ENCODE measurements at places on chromosomes 6 and 20. TPM values are rescaled to one million over a fixed set of nuclear protein-coding genes. Genes with fewer than 3 reads are reported as not detected.

GRCh38 chr20:9628141-9628540 is 113.8 kb downstream of the LAMP5 start:
- no peak for DNase-seq

GRCh38 chr6:56043076-56043475 is 167.7 kb upstream of the BMP5 start:
- DNase-seq, result no peak

- peak; percentile 55 for DNase-seq
Observed at GRCh38 chr20:652615-653109, 338 bp downstream of the SRXN1 start.

DNA sequence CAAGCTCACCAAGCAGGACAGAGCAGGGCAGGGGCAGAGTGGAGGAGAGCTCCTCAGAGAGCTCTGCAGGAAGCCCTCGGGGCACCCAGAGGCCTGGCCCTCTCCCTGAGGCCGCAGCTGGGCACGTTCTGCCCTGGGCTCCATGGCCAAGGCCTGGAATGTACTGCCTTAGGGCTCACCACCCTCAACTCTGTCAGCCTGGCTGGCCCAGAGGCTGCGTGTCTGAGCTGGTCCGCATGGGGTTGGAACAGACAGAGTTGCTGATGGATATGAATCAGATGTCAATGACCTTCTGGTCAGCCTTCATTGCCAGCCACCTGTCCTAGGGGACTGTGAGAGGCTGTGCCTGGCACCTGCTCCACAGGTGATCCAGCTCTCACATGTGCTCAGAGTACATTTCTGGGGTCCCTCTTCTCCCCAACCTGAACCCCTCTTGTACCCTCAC is 33.2 kb upstream of the PCMTD2 start:
- peak; percentile 54 for DNase-seq

DNA sequence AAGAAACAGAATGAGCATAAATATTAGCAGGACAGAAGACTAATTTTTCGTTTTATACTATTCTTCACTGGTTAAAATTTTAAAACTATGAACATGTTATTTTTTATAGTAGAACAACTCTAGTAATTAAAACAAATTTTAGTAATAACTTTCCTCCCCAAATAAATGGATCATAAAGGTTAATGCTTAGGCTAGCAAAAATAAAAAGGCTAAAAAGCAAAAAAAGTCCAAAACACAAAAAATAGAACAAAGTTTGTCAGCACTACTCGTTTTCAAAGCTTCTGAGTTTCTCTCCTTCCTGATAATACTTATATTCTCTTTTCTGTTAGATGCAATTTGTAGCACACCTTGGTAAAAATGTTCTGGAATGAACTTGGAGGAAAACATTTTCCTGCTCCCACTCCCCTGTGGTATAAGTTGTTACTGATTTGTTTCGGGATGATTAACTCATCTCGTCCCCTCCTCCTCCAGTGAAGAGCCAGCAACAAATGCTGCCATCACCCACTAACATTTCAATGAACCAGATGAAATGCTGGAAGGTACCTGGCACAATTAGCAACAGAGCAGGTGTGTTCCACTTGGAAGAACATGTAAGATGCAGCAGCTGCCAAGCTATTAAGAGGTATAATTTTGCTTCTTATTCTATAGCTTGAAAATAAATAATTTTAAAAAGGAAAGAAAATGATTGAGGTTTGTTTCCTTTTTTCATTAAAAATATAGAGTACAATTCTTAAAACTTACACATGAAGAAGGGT is 130.5 kb downstream of the MYB start:
- no peak for DNase-seq

GRCh38 chr20:55569084-55569483 is 436.2 kb downstream of the CBLN4 start:
- DNase-seq, result no peak

- no peak for DNase-seq
Observed at GRCh38 chr20:52752023-52752422, 220.1 kb upstream of the TSHZ2 start.

DNA sequence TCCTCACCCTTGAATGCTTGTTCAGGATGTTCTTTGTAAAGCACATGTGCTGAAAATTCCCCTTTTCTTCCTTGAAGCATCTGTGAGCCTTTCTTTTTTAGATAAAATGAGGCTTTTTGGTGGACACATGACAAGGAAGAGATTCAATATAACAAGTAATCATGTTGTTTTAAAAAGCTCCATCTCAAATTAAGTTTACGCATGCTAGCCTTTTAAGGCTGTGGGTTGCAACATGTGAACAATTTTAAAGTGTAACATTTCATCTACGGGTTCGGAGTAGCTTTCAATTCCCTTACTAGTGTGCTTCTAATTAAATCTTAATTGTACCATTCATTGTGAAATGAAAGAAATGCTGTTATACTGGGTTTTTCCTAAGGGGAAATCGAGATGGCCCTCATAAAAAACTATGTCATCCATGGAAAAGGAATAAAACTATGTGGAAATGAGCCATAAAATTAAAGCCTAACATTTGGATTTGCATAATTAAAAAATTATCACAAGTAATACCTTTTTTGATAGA is 19.3 kb upstream of the OSTM1 start:
- DNase-seq, result no peak

- no peak for DNase-seq
Observed at GRCh38 chr20:57393321-57394120, 2.3 kb downstream of the RBM38 start.

- DNase-seq, result peak; percentile 92
Observed at GRCh38 chr6:26595669-26596269, 984 bp upstream of the ABT1 start.

SLC24A3 gene
- 0.43 TPM for polyA plus RNA-seq

HMGN4 gene
- 8.2 TPM for polyA plus RNA-seq

DNA sequence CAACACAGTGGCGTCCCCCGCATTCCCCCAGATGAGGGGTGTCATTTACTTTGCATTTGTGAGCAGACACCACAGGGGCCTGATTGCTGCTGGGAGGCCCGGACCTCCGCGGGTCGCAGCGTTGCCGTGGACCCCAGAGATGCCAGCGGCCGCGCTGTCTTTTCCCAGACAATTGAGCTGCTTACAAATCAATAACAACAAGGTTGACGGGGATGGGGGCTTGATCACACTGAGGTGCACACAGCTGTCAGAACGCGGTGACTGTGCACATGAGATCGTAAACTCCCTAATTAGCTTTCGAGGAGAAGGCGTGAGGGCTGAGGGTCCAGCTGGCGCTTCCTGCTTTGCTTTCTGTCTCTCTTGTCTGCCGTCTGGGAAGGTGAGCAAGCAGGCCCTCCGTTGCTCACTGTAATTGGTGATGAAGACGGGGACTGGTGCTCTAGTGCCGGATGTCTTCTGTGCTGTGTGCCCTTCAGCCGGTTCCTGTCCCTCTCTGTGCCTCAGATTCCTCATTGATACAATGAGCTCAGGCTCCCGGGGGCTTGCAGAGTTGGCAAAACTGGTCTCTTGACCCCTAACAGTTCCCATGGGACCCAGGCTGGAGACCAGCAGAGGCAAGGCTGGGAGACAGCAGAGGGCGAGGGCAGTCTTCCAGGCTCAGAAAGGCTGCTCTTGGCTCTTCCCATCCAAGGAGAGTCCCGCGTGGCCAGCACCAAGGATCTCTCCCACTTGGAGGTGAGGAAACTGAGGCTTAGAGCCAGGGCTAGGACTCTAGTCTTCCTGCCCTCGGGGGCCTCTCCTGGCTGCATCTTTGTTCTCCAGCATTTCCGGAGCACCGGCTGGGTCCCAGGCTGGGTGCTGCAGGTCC is 126.0 kb upstream of the PMEPA1 start:
- DNase-seq, result no peak

GRCh38 chr6:86934365-86934764 is 3.0 kb upstream of the HTR1E start:
- DNase-seq, result no peak

MAP1LC3A gene
- polyA plus RNA-seq, result 38.8 TPM

PACSIN1 gene
- polyA plus RNA-seq, result 0.03 TPM

DNA sequence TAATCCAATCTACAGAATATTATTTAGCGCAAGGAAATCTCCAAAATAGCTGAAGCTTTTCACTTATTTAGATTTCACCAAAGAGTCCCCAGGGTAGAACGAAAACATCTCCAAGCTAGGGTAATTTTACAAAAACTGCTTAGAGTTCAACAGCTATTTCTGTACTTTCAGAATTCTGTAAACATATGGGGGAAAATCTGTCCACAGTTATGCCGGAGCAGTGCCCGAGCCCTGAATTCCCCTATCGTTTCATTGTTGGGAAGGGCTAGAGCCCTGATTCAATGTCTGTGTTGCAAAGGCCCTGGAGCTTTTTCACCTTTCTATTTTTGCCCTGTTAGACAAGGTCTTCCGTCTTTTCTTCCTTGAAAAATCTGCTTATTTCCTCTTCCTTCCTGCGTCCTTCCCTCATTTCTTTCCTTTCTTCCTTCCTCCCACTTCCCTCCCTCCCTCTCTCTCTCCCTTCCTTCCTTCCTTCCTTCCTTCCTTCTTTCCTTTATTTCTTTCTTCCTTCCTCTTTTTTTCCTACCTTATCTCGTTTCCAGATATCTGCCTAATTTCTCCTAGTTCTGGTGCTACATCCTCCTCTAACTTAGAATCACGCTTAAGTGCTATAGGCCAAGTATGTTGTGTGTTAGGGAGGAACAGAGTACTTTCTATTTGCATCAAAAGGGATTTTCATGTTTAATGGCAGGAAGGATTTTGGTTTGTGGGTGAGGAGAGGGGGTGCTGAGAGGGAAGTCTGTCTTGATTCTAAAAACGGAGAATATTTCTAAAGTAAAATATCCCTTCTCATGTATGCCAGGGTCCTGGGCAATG is 122.5 kb upstream of the BMP2 start:
- DNase-seq, result no peak

GRCh38 chr20:3701061-3701998 is 11.1 kb downstream of the SIGLEC1 start:
- no peak for DNase-seq

GRCh38 chr20:49608752-49609670 is 41.1 kb upstream of the PTGIS start:
- DNase-seq, result peak; percentile 76

DNA sequence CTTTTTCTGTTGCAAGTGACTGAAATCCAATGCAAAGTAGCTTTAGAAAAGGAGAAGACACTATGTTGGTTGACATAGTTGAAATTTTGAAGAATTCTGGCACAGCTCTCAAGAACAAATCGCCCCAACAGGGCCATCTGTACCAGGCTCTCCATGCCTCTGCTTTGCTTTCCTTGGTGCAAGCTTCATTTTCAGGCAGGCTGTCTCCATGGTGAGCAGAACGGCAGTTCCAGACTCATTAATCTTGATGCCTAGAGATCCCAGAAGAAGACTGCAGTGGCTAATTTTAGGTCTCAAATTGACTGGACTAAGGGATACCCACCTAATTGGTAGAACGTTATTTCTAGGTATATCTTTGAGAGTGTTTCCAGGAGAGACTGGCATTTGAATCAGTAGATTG is 950.7 kb upstream of the FLRT3 start:
- no peak for DNase-seq

DNA sequence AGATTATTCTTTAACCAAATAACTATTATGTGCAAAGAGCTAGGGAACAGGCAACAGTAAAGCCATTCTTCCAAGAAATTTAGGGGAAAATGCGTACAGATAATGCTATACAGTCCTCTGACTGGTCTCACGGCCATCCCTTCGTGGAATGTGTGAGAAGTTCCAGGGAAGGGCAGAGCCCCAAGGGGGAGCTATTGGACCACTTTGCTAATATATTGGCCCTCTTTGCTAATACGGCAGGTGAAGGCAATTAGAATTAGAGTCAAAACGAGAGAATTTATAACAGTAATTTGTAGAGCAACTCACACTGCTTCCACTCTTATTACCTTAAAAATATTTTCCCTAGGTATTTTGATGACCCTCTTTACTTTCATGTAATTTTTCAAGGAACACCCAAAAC is 140.4 kb downstream of the IMPG1 start:
- DNase-seq, result no peak

GRCh38 chr6:22954749-22955385 is 385.5 kb downstream of the HDGFL1 start:
- DNase-seq, result no peak

FOXS1 gene
- polyA plus RNA-seq, result 0.31 TPM

DNA sequence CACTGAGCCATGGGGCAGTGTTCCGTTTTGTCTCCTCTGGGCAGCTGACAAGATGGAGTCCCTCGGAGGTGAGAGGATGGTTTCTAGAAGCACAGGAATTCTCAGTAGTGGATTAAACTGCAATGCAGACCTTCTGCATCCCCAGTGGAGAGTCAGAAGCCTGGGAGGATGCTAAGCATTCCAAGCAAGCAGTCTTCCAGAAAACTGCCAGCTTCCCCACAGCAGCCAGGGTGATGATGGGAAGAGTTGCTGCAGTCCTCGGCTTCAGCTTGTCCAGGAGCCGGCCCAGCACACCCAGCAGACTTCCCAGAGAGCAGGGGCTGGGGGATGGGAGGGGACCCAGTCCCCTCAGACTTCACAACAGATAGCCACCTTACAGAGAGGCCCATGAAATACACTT is 163.6 kb downstream of the LY86 start:
- no peak for DNase-seq

GRCh38 chr6:71453371-71453706 is 164.7 kb downstream of the OGFRL1 start:
- no peak for DNase-seq

PIGT gene
- polyA plus RNA-seq, result 64.5 TPM

DNA sequence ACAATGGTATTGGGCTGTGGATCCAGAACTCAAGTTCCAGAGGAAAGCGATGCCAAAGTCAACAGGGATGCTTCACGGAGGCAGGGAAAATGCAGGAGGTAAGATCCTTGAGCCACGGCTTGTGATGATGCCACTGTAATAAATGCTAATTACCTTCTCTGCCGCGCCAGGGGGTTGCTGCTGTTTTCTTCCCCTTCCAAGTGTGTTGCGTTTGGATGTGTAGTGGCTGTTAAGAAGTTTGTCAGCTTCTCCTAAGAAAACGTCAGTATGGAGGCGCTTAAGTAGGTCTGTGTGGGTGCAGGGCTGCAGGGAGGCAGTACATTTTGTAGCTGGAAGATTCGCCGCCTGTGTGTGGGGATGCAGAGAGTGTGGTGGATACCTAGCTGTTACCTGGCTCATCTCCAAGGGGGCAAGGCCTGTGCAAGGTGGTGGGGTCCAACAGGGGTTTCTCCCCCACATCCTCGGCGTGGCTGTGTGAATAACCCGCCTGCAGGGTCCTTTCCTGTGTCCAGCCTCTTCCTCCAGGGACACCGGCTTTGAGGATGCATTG is 318.7 kb downstream of the CDH4 start:
- no peak for DNase-seq

ABHD16B gene
- polyA plus RNA-seq, result not detected

RING1 gene
- polyA plus RNA-seq, result 18.4 TPM

- no peak for DNase-seq
Observed at GRCh38 chr6:145929037-145929633, 35.0 kb downstream of the SHPRH start.

All from liver (tissue), 10 donors.